Activated CD8-positive, alpha-beta memory T cell treated with anti-CD3 and anti-CD28 coated beads, Interleukin-2, amount 10 ng/mL, durations not matched to agents 7 days and 5 days (primary cell): ENCODE measurements at places on chromosomes 3 and 15.

- DNase-seq: no peak
Measured at GRCh38 chr3:191435981-191436380, 25.0 kb upstream of the PYDC2 start.

DNA sequence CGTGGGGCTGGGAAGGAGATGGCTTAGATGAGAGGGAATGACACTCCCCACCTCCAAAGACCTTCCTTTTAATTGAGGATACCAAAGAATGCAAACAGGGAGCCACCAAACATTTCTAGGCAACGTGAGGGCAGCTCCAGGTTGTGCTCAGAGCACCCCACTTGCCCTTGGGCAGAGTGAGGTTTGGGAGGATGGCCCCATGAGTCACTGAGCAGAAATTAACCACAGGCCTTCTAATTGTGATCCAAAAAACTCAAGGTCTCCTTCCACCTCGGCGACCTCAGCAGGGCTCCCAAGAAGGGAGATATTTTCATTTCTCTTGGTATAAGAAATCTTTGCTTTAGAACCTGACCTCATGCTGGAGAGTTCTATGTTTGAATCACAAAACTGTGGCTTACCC, 305.0 kb upstream of the TPM1 start:
- no peak for DNase-seq

GRCh38 chr3:107970993-107971580, 119.7 kb downstream of the CD47 start:
- DNase-seq: no peak

GRCh38 chr15:39243396-39243795, 337.5 kb upstream of the THBS1 start:
- DNase-seq: no peak

- no peak for DNase-seq
Measured at GRCh38 chr3:99167071-99167470, 265.6 kb upstream of the DCBLD2 start.

DNA sequence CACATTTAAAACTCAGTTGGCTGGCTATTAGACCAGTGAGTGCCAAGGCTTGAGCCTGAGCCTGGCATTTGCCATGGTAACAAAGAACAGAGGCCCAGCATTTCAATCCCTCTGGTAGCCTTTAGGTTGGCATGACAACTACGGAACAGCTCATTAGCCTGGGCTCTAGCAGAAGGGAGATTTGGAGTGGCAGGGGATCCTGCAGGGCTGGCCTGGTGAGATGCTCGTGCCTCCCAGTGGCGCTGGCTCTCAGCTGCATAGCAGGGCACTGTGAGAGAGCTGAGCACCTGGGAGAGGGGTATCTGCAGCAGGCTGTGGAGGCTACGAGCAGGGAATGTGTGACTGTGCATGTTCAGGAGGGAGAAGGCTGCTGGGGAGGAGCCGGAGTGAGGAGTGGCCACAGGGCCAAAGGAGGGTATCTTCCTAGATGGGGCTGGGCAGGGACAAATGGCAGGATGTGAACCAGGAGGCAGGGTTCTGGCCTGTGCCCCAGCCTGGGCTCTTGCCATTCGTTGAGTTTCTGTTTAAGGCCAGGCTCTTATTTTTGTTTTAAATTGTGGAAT, 5.6 kb upstream of the ABTB1 start:
- DNase-seq: no peak

- peak; percentile 74 for DNase-seq
Measured at GRCh38 chr15:92906563-92907081, 6.5 kb downstream of the CHD2 start.

DNA sequence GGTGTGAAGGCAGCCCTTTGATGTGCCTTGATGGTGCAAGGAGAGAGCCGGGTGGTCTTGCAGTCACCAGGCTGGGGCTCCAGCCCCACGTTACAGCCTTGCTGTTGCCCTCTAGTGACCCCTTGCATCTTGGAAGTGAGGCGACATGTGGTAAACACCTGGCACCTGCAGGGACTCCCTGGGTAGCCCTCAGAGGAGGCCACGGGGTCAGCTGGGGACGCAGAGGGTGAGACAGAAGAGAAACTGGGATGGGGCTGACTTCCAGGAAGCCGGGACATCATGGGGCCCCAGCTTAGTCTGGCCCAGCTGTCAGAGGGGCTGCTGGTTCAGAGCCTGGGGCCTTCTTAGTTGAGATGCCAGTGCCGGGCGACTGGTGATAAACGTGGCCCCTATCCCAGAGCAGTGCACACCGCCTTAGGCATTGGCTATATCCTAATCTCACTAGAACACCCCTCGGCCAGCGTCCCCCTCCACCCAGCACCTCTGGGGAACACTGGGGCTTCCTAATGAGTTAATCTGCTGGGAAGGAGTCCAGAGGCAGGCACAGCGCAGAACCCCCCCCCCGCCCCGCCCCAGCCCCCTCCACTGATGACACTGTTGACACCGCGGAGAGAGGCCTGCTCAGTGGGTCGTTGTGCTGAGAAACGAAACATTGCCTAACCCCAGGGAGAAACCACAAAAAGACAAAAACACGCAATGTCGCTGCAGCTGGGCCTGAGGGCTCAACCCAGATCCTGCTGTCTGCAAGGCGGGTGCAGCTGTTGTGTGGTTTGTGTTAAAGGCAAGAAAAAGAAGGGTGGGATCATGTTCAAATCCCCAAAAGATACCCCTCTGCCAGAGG, 60.5 kb upstream of the KLF13 start:
- DNase-seq: peak; percentile 89

- no peak for DNase-seq
Measured at GRCh38 chr3:73298243-73299183, 237.1 kb downstream of the EBLN2 start.

DNA sequence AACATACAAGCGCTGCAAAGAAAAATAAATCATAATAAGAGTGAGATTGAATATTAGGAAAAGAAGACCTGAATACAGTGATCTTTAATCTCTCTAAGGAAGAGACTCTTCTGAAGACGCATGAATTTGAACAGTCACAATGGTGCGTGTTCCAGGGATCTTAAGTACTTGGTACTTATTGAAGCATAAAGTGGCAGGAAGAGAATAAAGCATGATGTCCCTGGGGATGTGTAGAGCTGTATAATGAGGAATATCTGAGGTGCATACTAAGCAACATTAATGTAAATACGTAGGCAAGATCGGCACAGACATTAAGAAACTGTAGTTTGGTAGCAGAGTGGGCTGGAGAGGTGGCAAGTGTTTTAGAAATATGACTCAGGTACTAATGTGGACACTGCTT, 246.2 kb upstream of the MCTP2 start:
- DNase-seq: no peak

DNA sequence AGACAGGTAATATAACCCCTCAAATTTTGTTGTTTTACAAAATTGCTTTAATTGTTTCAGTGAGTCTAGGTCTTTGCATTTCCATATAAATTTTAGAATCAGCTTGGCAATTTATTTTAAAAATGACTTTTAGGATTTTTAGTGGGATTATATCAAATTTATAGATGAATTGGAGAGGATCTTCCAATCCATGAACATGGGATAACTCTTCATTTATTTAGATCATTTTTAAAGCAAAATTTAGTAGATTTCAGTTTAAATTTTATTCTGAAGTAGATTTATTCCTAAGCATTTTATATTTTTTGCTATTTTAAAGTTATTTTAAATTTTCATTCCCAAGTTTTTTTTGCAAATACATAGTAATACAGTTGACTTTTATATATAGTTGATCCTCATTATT, 58.1 kb upstream of the THSD4 start:
- no peak for DNase-seq

- no peak for DNase-seq
Measured at GRCh38 chr3:134373271-134374104, 759 bp downstream of the AMOTL2 start.

- DNase-seq: no peak
Measured at GRCh38 chr3:143081844-143082778, 37.5 kb upstream of the CHST2 start.

- no peak for DNase-seq
Measured at GRCh38 chr15:29379647-29380046, 110.0 kb upstream of the NSMCE3 start.

DNA sequence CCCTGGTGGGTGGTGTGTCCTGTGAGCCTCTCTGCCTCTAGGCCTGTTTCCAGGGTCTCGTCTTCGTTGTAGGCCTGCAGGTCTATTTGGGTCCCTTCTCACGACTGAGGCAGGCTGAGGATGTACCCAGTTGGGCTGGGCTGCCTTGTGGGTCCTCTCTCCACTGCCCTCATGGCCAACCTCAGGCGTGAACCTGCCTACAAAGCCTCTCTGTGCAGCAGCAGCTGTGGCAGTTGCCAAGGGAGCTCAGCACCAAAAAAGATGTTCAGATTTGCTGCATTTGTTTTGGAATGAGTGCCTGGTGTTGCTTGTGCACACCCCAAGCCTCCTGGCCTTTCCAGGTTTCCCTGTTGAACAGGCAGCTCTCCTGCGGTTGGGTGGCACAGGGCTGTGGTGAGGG, 13.4 kb downstream of the KLF13 start:
- no peak for DNase-seq

GRCh38 chr3:183182732-183183610, 20.4 kb upstream of the LAMP3 start:
- DNase-seq: no peak

DNA sequence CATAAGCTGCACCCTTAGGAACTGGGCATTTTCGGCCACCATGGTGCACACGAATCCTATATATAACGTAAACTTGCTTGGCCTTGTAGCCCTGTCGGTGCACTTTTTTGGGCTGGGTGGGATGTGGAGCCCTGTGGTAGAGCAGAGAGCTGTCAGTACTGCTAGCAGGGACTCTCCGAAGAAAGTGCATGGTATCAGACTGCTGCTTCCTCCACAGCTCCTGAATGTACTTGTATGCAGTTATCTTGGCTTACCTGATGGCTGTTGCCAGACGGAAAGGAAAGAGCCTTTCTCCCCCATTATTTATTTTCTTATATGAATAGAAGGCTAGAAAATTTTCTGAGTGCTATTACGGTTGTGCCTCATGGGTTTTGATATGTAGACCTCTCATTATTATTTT, 8.4 kb downstream of the GALK2 start:
- no peak for DNase-seq

GRCh38 chr15:81530271-81530691, 156.3 kb upstream of the TMC3 start:
- no peak for DNase-seq

DNA sequence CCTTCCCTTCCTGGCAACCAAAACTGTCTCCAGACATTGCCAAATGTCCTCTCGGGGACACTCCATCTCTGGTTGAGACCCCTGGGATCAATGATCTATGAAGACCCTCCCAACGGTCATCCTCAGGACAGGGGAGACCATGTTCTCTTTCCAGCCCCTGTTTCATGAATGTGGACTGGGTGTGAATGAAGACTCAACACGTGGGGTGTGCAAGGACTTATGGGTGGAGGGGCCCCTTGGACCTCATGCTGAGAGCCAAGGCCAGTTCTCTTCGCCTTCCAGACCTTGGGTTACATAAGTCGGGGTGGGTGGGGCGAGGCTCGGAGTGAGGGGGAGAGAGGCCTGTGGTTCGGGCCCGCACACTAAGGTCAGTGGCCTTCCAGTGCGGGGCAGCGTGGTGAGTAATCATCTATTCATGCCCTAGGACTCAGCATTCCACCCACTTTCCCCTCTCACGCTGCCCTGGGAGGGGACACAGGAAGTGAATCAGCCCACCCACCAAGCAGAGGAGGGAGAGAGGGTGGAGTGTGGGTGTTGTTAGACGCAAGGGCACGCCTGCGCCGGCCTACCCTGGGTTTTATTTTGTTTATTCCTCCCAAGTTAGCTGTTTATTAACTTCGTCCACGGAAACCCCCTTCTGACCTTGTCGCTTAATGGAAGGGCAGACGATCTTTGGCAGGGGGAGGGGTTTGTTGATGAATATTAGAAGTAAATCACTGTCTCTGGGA, 6.7 kb downstream of the PAQR5 start:
- DNase-seq: no peak

GRCh38 chr3:139894643-139894989, 40.4 kb upstream of the CLSTN2 start:
- DNase-seq: no peak

- DNase-seq: no peak
Measured at GRCh38 chr3:79233431-79234060, 534.3 kb downstream of the ROBO1 start.

- no peak for DNase-seq
Measured at GRCh38 chr3:14698601-14699244, 23.8 kb downstream of the C3orf20 start.

GRCh38 chr3:40312661-40313226, 3.2 kb downstream of the EIF1B start:
- DNase-seq: no peak

- DNase-seq: no peak
Measured at GRCh38 chr3:130907500-130907899, 13.6 kb downstream of the ATP2C1 start.

DNA sequence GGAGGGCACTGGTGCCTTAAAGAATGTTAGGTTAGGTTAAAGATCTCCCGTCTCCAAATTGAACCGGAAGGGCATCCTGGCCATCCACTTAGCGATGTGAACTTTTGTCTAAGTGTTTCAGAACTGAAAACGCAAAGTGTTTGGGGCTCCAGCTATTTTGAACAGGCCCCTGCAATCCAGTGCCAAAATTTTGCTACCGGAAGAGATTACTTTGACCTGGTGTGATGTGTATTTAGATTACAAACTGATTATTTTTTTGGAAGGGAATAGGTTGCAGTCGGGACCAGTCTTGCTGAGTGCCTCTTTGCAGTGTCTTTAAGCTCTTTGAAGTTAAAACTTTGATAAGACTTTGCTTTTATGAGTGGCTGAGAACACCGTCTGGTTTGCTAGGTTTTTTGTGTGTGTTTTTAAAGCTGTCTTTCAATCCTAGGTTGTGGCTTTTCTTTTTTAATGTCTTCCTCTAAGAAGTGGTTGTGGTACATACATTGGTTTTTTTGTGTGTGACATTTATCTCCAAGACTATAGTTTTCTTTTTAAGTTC, 179.6 kb downstream of the OR4M2 start:
- no peak for DNase-seq

- no peak for DNase-seq
Measured at GRCh38 chr3:94875149-94875548, 812.3 kb downstream of the NSUN3 start.

DNA sequence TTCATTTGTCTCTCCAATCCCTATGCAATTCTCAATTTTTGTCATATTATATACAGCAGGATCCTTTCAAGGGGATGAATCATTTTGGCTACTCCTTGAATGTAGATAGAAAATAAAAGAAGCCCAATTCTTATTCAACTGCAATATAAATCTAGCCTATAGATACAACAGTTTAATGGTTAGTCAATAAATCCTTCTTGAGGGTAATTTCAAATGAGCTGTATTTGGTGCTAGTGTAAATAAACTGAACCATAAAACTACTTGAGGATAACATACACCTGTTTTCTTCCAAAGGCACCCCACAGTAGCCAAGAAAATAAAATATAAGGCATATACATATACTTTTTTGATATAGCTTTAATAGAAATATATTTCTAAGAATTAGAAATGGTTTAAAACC, 830.3 kb downstream of the ROBO1 start:
- DNase-seq: no peak

DNA sequence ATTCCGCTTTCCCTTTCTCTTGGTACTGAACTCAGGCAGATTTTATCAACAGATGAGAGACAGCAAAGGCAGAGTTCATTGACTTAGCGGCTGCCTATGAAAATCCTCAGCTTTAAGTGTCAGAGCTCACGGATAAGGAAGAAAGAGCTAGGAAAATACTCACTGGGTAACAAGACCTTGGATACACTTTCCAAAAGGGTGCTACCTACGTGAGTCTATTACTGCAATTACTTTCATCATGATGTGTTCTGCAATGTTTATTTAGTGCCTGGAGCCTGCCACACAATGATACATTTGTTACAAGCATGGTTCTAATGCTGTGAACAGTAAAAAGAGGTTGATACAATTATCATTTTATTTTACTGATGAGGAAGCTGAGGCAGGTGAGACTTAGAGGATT, 177.5 kb downstream of the GRM7 start:
- no peak for DNase-seq

GRCh38 chr3:13822871-13823585, 56.8 kb downstream of the WNT7A start:
- no peak for DNase-seq
